ENCODE measurements at places on chromosomes 5 and 9. TPM values are rescaled to one million over a fixed set of nuclear protein-coding genes. Genes with fewer than 3 reads are reported as not detected.

The PPIC gene
- 22.6 TPM for total RNA-seq

The EDIL3 gene
- 3.5 TPM for total RNA-seq

The SPATA6L gene
- 3.1 TPM for total RNA-seq

The NPR3 gene
- 1.3 TPM for total RNA-seq

The ANKRD34B gene
- not detected for total RNA-seq

Measured in vein endothelial cell (primary cell).